ENCODE measurements at places on chromosomes 13 and 19.

DNA sequence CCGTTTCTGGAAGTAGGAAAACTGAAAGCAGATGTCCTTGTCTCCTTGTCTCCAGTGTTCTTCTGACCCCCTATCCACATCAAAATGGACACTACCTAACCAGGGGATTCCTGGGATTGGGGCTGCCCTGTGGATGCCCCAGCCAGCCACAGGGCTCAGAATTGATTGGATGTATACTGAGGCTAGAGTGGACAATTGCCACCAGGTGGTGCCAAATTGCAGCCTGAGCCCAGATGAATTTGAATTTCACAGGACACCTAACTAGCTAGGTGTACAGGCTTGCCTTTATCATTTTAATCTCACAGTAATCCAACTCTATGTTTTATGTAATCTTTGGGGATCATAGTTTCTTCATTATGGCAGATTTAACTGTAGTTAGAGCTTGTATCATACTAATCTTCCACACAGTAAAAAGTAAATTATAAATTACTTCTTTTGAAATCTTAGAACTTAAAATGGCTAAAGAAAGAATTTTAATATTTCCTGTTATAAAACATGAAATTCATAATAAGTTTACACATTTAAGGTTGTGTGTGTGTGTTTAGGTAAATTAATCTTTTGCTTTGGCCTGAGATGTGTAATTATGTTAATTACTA lies 58.0 kb downstream of the PIBF1 start:
- DNase-seq, result peak; percentile 35

DNA sequence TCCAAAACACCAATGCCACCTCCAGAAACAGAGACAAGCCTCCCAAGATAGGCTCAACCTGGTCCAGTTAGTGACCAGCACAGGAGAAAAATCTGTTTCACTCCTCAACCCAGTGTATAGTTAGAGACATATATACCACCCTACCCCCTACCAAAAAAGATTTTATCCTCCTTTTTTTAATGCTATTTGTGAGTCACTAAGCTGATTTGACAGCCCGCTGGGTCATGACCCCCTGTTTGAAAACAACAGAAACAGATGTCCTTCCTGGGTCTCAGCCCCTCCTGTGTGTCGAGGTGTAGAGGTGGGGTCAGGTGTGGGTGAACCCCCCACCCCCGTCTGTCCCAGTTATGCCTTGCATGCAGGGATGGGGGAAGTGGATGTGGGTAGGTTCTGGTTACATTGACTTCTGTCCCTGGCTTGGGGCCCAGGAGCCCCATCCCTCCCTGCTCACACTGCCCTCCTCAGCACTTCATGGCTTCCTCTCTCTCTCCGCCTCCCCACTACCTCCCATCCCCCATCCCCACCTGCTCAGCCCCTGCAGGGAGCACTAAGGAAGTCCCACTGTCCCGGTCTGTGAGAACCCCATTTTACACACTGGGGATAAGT lies 14.0 kb upstream of the TOMM40 start:
- DNase-seq, result peak; percentile 38

- no peak for DNase-seq
Observed at GRCh38 chr13:110282316-110282841, 24.6 kb downstream of the COL4A1 start.

DNA sequence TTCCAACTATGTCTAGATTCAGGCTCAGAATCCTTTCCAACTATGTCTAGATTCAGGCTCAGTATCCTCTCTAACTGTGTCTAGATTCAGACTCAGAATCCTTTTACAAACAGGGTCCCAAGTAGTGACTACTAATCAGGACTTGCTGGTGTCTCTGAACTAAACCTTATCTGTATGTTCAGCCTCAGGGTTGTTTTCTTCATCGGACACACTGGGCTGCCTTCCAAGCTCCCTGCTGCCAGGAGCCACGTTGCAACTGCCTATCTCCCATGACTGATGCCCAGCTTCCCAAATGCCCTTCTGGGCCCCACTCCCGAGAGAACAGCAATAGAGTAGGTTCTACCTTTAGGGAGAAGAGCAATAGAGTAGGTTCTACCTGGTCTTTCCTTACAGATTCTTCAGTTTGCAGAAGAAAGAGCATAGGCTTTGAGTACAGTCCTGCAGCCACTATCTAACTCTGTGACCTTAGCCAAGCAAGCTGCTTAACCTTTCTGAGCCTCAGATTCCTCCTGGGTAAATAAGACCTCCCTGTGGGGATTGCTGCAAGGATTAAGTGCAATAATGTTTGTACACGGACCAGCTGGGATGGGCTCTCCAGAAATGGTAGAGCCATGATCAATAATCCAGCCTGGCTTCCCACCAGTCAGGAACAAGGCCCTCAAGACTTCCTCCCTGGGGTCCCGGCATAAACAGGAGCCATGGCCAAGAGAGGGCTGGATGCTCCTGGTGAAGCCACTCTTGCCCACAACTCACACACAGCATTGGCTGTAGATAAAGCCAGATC lies 61.5 kb downstream of the ZIC5 start:
- no peak for DNase-seq

DNA sequence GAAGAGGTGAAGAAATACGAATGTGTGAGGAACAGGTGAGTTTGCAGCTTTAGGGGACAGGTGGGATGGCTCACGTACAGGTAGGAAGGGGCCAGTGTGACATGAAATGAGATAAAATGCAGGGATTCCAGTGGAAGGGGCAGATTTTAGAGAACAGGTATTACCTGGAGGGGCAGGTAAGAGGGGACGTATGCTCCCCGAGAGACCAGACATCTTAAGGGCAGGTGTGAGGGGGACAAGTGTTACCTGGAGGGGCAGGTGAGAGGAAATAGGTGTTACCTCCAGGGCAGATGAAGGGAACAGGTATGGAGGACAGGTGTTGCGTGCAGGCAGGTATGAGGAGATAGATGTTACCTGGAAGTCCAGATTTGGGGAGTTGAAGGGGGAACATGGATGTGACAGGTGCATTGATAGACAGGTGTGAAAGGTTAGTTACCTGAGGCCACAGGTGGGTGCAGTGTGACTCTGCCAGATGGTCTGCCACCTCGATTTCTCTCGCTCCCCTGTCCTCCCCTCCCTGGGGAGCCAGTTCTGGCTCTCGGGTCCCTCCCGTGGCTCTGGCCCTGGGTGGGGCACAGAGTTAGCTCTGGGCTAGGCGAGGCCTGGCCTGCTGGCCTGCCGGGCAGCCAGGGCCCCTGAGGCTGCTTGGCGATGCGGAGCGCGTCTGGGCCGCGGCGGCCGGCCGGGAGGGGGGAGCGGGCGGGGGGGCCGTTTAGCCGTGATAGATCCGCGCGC lies 2.1 kb downstream of the ERFL start:
- no peak for DNase-seq

DNA sequence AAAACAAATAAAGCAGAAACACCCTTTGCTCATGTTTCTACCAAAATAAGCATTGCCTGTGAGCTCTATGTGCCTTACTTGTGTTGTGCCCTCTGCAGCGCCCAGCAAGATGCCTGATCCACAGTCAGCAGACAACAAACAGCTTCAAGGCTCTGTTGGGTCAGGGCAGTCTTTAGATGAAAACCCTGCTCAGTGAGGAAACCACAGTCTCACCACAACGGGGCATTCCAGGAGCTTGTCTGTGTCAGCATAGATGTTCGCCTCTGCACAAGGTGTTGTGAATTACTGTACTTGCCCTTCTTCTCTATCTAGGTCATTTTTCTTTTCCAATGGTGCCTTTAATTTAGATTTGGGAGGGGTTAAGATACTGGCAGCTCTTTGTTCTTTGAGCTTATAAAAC lies 251.9 kb downstream of the COL4A1 start:
- DNase-seq, result no peak

DNA sequence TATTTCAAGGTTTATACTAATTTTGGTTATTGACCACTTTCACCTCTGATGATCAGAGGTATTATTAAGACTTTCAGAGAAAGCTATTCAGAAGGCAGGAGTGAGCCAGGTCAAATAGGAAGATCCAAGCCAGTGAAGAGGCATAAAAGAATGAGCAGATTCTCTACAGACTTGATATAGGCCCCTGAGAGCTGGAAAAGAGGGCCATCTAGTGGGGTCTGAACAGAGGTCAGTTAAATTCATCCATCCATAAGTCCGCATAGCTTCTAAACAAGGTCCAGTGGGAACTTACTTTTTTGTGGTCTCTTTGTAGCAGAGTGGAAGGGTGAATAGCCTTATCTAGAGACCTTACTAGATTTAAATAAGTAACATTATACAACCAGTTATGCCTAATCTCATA lies 126.6 kb upstream of the UFM1 start:
- DNase-seq, result peak; percentile 57
